ENCODE measurements at places on chromosomes 5 and 9.

DNA sequence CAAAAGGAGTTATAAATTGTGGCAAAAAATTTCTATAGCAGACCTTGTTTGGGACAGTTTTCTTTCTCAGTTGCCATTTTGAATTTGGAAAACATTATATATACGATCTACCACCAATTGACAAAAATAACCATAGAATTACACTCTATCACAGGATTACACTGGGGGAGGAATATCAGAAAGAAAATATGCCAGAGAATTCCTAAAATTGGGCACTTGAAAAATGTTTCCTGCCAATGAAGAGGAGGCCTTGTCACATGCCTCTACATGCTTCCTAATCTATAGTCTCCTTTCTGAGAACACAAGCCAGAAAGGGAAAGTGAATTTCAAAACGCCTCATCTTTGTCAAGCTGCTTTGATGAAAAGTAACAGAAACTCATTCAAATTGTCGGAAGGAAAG is 78.5 kb upstream of the DNAH5 start:
- no peak for DNase-seq

DNA sequence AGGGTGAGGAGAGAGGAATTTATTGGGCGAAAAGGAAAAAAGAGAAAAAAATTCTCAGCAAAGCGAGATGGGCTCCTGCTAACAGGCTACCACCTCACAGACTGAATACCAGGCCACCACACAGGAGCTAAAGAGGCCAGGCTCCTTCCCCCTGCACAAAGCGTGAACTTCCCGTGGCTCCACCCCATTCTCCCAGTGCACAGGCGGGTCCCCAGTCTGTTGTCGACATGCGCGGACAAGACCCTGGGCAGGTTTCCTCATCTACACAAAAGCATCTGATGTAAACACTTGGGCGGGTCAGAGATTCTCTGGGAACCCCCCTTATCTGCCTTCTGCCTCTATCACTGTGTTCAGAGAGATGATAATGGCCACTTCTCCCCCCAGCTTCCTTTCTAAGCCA is 34.2 kb downstream of the IL31RA start:
- DNase-seq: no peak

DNA sequence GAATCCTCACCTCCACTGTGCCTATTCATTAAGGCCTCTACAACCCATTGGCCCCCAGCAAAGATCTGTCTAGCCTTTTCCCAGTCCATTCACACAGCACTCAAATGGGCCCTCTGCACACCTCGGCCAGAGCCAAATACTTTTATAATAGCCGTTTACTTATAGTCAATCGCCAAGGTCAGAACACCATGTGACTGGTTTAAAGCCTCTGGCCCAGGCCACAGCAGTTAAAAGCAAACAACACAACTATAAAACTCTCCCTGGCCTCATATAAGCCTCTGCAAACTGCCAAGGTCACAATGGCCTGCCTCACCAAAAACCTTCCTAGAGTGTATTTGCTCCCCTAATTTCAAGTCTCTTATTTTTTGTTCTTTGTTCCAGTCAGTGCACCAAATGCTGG is 562.6 kb downstream of the CAAP1 start:
- no peak for DNase-seq

GRCh38 chr5:169607882-169608281 is 24.3 kb downstream of the SPDL1 start:
- DNase-seq: no peak

DNA sequence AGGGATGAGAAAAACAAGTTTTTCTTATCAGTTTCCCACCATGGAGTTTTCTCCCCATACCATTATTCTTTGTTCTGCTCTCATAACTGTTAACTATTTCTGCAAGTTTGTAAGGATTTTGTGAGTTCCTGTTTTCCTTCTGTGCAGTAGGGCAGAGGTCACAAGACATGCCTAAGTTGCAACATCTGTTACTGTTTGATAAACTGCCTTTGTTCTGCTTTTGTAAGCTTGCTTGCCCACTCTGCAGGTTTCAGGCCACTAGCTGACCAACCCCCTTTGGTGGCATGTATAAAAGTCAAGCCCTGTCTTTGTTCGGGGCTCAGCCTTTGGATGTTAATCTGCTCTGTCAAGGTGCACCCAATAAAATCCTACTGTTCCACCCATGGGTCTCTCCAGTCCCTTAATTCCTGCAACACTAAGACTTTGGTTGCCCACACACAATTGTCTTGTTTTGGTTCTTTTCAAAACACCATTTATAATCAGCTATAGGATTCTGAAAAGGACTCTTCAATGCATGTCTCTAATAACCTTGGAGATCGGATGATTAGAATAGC is 545.4 kb downstream of the CDH9 start:
- no peak for DNase-seq

GRCh38 chr9:133031496-133031911 is 707 bp downstream of the GTF3C5 start:
- no peak for DNase-seq

DNA sequence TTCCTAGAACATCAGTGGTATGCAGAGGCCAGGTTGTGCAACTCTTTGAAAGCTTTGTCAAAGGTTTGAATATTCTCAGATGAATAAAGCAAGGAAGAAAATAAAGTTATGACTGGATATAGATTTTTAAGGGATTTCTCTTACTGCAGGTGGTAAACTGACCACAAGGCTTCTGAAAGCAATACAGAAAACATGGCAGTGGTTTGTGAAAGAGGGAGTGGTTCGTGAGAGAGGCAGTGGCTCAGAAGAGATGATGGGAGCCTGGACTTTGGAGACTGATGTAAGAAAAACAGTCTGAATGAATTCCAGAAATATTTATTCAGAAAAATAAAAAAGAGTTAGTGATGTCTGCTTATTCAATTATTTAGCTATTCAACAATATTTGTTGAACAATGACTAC is 380.4 kb upstream of the CTNND2 start:
- no peak for DNase-seq

- DNase-seq: no peak
Observed at GRCh38 chr5:142736247-142736632, 33.9 kb upstream of the ARHGAP26 start.
